ENCODE measurements at places on chromosomes 4 and X.
A peak's percentile ranks its signal among the peaks of the same experiment; 100 is the strongest.

DNA sequence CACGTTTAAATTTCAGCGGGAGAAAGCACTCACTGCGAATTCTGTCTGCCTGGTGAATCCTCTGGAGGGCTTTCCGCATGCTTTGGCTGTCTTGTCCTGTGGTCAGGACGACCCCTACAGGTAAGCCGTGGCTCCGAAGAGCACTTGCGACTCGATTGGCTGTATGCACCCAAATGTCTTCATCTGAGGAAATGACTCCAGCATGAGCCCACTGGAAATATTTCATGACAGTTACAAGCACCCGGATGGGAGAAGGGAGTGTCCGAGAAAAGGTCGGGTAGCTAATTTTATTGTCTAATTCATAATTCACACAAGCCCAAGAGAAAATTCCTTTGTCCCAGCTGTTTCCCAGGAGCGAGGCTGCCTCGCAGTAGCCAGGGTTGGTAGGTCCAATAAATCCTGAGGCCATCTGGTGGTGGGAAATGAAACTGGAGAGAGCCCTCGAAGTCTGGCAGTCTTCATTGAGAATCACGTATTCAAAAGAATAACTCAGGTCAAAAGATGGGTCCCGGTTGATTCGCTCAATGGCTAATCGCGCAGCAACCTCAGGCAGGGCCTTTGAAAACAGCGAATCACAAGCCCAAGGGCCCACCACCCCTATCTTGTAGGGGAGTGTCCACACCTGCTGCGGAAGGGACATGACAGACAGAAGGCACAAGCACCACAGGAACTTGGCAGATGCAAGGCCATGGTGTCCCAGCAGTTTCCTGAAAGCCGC, 6.6 kb downstream of the GUCY2F start:
- DNase-seq = peak; percentile 31

DNA sequence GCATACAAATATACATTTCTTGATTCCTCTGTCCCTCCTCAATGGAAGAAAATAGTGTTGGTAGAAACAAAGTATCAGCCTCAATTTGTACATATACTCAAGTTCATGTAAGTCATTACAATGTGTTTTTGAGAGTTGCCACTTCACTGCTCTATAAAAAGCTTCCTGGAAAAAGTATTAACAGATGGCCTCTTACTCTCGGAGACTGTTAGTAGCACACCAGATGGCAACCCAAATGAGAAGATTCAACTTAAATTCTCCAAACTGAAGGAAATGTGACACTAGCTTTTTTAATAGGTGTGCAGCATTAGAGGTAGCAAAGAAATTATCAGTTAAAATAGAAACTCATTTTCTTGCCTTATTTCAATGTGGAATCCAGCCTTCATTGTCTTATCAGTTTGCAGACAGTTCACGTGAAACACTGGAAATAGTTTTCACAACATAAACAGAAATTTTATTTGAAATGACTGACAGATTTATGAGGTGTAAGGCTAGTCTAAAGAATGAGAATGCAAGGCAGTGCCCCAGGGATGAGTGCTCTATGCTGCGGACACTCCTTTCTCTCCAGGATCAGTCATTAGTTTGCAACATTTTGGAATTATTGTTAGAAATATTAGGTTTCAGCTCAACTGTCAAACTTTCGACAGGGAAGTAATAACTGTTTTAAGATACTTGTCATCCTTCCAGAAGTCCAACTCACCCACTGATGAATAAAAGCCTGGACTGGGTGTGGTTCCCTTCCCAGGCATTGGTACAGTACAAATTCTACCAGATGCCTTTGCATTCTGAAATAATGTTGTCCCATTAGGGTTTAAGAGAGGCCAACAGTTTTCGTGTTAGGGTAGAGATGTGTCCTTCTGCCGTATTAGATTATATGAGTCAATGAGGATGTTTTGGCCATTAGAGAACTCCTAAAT, 50.9 kb downstream of the IDS start:
- peak; percentile 2 for DNase-seq

DNA sequence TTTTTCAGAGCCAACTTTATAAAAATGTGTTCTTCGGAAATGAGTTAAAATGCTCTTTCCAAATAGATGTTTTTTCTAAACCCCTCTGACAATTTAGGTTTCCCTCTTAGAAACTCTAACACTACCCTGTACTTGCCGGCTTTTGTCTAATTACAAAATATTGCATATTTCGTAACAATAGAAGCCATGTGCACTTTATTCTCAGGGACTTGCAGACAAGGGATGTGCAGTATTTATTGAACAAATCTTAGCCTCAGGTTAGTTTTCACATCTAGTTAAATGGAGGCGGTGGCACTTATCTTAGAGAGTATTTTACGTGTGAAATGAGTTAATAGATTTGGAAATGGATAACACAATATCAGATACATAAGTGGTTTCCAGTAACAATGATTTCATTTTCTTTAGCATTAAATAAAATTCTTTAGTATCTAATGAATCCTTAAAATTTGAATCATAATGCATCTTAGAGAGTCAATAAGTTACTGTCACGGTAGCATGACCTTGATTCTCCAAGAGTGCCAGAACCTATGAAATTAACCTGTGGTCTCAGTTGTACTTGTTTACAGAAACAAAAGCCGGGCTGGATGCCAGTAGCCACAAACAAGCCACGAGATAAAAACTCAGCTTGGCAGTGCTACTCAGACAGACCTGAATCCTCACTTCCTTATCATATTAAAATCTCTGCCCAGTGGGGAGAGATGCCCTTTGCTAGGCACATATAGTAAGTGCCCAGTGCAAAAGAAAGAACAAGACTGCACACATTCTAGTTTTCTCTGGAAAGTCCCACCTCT, 772 bp upstream of the PABPC4L start:
- no peak for DNase-seq

DNA sequence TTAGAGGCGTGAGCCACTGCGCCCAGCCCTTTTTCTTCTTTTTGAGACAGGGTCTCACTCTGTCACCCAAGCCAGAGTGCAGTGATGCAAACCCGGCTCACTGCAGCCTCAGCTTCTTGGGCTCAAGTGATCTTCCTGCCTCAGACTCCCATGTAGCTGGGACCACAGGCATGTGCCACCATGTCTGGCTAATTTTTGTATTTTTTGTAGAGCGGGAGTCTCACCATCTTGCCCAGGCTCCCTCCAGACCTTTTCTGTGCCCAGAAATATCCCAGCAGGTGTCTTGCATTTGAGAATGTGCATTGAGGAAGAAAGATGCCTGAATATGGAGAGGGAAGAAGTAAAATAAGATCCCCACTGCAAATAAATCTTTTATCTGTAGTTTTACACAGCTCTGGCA, 58.7 kb downstream of the PPEF2 start:
- no peak for DNase-seq

DNA sequence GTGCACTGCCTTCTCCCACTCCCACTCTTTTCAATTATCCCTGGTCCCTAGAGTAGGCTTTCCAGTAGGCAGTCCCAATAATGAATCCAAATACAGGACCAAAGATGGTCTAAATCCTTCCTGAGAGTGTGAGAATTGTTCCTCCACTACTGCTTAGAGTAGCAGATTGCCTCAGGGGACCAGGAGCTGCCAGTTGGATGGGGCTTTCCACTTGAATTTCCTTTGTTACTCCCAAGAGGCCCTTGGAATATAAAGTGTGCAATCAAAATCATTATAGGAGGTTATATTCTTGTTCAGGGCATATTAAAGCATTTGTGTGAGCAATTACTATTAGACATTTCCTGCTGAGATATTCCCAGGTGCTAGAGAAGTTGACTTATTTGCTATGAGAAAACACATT, 156.6 kb upstream of the TLL1 start:
- peak; percentile 27 for DNase-seq

- DNase-seq = no peak
Observed at GRCh38 chr4:1974840-1975239, 33.9 kb downstream of the NELFA start.

DNA sequence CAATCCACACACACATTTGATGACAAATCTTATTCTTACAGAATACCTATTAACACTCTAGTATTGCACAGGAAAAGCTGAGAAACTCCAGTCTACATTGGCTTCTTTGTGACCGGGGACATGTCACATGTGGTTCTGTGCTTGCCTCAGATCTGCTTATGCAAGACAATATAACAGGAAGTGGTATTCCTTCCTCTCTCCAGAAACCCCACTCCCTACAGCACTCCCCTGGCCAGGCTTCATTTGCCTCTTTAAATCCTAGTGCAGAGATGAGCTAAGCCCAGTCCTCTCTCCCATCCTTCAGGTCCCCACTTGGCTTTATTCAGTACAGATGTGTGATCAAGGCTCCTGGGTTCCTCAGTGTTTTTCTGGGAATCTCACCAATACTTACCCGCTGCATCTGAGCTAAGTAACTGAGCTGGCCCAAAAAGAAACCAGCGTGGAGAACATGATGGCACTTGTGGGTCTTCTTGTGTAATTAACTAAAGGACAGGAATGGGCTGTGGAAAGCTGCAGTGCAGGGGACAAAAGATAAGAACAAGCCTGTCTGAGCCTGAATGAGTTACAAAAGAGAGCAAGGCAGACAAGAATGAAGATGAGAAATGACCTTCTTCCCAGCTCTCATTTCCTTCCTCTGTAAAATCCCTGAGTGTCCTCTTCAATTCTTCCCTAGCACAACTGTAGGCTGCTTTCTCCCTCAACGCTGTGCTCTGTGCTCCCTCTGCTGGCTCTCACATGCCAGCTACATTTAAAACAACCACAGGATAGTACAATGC, 105.6 kb downstream of the HNRNPD start:
- DNase-seq = no peak

DNA sequence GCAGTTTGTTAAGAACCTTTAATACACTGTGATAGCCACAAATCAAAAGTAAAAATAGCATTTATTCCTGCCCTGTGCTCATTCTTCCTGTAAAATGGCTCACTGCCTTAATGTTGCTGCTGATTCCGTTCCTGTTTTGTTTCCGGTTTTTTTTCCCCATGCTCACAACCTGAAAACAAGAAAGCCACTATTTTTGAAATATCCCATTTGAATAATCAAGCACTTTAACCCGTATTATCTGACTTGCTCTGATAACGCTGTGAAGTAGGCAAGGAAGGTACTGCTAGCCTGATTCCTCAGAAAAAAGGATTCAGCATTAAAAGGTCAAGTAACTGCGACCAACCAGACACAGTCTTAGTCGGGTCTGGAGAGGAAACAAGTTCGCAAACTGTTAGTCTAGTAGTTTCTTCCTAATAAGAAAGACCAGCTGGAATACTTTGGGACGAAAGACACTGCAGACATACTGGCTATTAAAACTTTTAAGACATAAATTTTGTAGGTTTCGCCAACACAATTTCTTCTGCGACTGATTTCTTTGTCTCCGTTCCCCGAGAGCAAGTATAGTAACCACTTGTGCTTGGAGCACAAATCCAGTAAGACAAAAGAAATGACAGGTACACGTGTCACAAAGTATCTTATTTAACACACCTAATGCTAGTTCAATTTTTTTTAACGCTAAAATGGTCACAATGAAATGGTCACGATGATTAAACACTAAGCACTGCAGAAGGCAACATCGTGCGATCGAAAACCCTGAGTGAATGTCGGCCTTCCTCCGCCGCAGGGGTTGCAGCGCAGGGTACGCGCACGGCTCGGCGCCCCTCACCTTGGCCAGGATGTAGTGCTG, 802 bp downstream of the COX18 start:
- DNase-seq = no peak

DNA sequence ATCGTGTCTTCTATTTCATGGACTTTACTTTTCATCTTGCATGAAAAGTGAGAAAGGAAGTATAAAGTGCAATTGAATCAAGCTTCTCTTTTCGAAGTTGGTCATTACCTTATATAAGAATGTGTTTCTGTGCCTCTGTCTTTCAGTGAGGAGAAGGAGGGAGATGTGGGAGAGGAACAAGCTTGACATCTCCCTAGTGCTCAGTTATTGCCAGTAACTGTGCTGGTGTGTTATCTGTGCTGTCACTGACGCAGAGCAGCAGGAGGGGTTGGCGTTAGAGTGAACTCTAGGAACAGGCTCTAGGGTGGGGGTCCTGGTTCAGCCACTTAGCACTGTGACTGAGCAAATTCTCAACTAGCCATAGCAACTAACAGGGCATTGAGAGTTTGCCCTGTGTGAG, 34.0 kb upstream of the TBC1D9 start:
- DNase-seq = no peak

DNA sequence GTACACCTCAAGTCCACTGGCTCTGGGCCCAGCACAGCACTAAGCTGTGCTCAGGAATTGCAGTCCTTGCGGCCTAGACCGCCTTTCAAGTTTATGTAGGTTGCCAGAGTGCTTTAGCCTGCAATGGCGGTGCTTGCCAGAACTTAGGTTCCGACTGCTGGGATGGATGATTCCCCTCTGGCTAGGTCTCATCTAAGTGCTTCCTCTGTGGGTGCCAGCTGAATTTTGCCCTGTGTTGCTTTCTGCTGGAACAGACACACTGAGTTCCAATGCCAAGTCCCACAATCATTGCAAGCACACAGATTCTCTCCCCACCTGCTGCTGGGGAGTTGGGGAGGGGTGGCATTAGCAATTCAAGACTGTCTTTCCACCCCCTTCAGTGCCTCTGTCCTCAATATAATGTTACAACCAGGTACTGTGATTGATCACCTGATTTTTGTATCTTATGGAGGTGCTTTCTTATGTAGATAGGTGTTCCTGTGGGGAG, 129.5 kb downstream of the GRID2 start:
- DNase-seq = peak; percentile 29

DNA sequence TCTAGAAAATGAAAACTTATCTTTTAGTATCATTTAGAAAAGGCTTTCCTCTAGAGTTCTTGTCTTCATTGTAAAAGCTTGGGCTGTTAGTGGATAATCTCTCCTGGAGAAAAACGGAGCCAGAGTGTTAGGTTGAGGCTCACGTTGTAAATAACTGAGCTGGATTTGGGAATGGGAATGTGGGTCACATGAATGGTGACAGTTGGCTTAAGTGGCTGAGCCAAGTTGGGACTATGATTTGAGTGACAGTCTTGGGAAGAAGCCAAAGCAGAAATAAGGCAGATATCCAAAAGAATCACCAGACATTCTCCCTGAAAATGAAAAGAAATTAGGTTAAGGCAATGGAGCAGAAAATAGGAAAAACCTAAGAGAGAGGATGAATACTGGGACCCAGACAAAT, 33.6 kb upstream of the PDGFC start:
- DNase-seq = peak; percentile 88

DNA sequence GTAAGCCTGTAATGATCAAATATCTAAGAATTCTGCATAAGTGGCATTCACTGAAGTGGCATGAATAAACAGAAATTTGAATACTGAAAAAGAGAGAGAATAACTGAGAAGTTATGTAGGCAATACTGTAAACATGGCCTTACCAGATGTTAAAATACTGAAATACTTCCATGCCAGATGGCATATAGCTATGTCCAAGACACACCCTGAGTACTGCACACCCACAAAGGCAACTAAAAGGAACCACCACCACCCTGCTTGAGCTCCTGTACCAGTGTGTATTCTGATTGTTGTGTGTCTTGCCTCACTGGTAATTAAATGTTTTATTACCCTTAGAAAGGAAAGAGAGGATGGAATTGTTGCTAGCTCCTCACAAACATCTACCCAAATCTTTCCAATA, 192.1 kb downstream of the ADAMTS3 start:
- DNase-seq = peak; percentile 20

- no peak for DNase-seq
Observed at GRCh38 chrX:72073633-72074032, 58.1 kb downstream of the RTL5 start.

- no peak for DNase-seq
Observed at GRCh38 chr4:2366252-2367192, 51.9 kb downstream of the ZFYVE28 start.

- DNase-seq = no peak
Observed at GRCh38 chr4:57832083-57832482, 721.9 kb upstream of the IGFBP7 start.

GRCh38 chr4:146124023-146124680, 51.4 kb upstream of the LSM6 start:
- DNase-seq = no peak

Data from NCI-H446 (cell line).